ENCODE measurements at places on chromosomes 1 and 21. TPM values are rescaled to one million over a fixed set of nuclear protein-coding genes. Genes with fewer than 3 reads are reported as not detected.

- DNase-seq = no peak
Measured at GRCh38 chr21:44984428-44984791, 44.6 kb downstream of the SLX9 start.

GRCh38 chr1:116825720-116826438 lies 71.6 kb downstream of the CD2 start:
- DNase-seq = no peak

DNA sequence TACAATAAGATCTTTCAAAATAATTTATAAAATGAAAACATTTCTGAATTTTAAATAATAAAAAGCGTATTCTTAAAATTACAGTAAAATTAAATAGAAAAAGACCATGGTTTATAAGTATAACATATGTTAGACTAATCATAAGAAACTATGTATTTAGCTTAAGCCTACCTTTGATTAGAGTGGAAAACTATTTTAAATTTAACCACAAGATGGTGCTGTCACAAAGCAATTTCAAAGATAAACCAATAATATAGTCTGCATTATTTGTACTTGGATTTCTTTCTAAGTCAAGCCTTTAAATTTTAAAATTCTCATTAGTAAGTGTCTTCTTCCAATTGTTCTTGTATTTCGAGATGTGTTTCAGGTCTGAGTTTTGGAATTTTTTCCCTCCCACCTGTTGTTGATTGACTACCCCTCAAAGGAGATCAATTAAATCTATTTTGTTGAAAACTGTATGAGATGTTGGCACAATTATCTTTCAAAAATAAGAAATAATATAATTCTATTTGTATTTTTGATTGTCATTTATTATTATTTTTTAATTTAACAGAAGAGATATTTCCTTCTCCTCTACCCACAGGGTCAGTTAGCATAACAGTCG lies 459.8 kb downstream of the KCNT2 start:
- DNase-seq = no peak

DNA sequence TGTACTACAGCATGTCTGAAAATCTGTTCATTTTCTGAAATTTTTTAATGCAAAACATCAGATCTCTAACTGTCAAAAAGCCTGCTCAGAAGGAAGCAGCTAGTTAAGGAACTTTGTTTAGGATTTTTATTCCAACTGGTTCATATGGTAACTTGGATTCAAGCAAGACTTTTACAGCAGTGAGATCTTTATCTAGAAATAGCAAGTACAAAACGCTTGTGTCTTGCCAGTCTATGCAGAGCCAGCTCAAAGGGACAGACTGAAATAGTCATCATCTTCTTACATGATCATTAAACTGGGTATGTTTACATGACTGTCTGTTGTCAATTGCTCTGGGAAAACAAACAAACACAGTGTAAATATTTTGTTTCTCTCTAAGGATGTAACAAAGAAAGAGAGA lies 37.6 kb downstream of the DDAH1 start:
- no peak for DNase-seq

DNA sequence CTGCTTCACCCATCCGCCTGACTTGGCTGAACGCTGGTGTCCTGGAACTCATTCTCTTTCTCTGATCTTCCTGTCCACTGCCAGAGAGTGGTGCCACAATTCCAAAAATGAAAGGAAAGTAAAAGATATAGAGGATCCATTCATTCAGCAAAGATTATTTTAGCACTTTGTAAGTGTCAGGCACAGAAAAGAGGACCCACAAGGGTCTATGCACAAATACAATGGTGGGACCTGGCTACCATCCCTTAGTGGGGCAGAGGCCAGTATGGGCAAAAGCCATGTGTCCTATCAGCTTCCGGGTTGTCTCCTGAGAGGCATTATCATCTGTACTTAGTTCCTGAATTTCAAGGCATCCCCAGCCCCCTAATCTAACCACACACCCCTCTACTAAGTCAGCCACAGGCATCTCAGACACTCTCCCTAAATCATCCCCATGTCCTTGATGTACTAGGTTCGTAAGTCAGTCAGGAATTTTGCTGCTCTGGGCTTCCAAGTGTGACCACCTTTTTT lies 19.0 kb downstream of the SSR2 start:
- no peak for DNase-seq

- DNase-seq = no peak
Measured at GRCh38 chr1:11373895-11374747, 101.1 kb downstream of the UBIAD1 start.

DNA sequence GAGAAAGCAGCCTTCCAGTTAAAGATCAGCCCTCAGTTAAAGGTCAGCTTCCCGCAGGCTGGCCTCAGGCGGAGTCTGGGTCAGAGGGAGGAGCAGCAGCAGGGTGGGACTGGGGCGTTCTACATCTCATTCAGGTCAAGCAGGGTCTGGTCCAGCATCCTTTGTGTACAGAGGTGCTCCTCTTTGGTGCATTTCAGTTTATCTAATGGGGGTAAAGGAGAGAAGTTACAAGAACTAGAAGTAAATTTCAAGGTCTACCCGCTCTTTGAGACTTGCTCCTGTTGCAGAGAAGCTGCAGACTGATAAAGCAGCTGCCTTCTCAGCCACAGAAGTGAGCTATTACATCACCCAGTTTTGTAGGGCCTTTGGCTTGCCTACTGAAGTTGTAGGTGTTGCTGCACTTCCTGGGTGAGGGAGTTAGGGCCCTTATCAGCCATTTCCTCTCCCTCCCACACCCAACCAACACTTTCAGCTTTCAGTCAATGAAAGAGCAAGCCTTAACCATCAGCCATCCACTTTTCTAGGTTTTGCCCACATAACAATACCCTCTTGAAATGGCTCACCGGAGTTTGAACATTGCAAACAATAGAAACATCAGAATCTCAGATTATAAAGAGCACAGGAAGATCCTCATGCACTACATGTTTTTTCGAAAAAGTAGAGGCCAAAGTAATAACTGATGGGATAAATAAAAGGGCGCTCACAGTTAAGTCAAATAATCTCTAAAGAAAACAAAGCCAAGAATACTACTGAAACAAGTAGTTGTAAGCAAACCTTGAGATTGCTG lies 2.8 kb upstream of the NUP210L start:
- DNase-seq = no peak

Gene TMEM200B
- total RNA-seq = 0.92 TPM

DNA sequence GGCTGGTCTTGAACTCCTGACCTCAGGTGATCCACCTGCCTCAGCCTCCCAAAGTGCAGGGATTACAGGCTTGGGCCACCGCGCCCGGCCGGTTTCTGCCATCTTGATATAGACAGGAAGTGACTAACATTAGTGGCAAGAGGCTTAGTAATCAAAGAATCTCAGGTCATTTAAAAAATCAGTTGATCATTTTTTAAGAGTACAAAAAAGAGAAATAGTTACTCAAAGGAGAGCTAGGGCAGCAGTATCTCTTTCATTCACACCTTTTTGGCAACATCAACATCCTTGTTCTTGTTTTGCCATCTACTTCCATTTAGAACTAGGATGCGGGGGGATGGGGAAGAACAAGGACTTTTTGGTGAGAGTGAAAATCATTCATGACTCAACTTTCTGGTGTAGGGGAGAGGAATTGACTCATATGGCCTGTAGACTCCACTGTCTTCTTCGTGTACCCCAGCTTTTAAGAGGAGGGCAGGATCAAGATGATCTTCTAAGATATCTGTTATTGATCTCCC lies 8.8 kb downstream of the FCRLB start:
- no peak for DNase-seq

DNA sequence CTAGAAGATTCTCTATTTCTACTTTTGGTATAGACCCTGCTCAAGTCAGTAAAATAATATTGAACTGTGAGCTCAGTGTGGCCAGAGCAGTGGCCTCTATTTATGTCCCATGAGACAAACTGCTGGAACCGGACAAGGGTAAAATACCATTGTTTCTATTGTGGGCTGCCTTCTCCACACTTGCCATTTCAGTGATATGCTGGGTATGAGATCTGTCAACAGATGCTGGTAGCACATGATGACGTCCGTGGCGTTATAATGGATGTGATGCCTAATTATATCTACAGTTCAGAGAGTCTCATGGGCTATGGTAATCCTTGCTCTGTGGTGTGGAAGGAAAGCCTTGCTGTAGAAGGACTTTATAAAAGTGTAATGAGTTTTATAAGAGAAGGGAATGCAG lies 2.4 kb downstream of the ACTN2 start:
- DNase-seq = peak; percentile 80

Gene PPP1R12B
- 133 TPM for total RNA-seq

- DNase-seq = no peak
Measured at GRCh38 chr1:10628685-10629084, 153.9 kb downstream of the PEX14 start.

DNA sequence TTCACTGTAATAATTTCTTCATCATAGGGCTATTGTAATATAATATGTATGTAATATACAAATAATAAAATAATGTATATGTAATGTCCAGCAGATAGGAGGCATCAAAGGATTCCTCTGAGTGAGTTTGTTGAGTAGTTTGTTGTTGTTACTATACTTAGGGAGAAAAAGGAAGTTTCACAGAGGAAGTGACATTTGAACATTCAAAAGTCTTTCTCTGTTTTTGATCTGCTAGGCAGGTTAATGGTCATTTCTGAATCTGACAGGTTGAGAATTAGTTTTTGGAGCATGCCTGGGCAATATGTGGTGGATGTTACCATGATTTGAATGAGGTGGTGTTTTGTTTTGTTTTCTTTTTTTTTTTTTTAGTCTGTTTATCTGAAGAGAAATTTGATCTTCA lies 102.1 kb downstream of the NRDC start:
- no peak for DNase-seq

Gene BCL2L15
- not detected for total RNA-seq

Gene KCNA2
- 2.9 TPM for total RNA-seq

Gene HENMT1
- total RNA-seq = 2.5 TPM

GRCh38 chr1:201125019-201125418 lies 2.0 kb downstream of the ASCL5 start:
- no peak for DNase-seq

Gene KRTAP13-2
- not detected for total RNA-seq

GRCh38 chr1:56672579-56672978 lies 27.5 kb downstream of the PRKAA2 start:
- no peak for DNase-seq

Gene GJA9
- not detected for total RNA-seq

Gene TDRD5
- not detected for total RNA-seq

DNA sequence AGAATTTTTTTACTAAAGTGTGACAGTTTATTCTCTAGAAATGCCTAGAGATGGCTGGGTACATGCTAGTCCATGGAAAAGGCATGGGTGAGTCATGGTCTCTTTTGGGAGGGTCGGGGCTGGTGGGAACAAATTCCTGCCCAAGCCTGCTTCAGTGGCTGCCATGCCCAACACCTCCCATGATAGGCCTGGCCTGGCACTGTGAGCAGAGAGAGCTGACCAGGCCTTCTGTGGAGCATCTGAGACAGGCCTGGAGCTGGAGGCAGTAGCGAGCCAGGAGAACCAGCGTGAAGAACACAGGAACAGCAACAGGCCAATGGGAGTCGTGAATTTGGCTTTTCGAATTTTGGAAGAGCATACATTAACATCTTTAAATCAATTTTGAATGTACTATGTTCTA lies 209.2 kb downstream of the SDCCAG8 start:
- no peak for DNase-seq

DNA sequence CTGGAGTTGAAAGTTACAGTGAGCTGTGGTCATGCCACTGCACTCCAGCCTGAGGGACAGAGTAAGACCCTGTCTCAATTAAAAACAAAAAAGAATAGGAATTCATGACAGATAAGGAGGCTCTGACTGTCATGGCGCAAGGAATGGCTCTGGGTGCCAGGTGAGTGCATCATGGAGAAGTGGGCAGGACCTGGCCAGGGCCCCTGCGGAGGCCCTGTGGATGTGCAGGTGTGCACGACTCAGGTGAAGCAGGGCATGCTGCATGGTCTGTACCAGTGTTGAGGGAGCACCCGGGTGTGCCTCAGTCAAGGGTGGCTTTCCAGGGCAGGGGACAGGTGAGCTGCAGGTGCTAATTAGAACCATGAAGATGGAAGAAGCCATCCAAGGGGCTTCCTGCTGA lies 14.0 kb downstream of the SLC1A7 start:
- DNase-seq = no peak

GRCh38 chr1:54275349-54275748 lies 75.4 kb downstream of the MRPL37 start:
- DNase-seq = peak; percentile 40

Gene ADGRL2
- 9.7 TPM for total RNA-seq

- no peak for DNase-seq
Measured at GRCh38 chr1:183914276-183914675, 109.4 kb downstream of the RGL1 start.

- no peak for DNase-seq
Measured at GRCh38 chr1:71393301-71393700, 312.5 kb upstream of the ZRANB2 start.

DNA sequence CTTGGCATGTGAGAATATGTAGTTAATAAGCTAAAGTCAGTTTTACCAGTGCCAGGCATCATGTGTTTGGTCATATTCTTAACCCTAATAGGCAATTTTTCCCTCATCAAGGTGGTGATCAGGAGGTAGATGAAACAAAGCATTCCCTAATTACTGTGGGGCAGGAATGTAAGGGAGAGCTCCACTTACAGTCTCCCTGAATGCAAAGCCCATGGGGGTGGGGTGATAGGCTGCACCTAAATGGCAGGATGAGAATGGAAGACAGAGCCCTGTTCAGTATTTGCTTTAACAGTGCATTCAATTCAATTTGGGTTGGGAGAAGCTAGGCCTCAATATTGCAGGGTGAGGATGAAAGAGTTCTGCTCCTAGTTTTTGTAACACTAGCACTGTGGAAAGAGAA lies 23.4 kb downstream of the ZNF678 start:
- DNase-seq = no peak

DNA sequence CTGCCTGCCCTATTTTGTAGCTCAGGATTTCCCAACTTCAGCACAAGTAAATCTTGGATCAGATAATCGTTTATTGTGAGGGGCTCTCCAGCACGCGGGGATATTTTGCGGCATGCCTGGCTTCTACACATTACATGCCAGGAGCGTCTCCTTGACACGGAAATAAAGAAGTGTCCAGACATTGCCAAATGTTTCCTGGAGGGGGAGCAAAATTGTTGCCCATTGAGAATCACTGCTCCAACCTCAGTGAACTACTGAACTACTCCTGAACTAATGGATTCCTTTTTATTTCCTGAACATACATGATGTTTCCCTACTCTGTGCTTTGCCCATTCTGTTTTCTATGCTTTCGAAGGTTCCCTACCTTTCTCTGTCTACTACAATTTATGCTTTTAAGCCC lies 1359.1 kb upstream of the ADGRL2 start:
- no peak for DNase-seq

DNA sequence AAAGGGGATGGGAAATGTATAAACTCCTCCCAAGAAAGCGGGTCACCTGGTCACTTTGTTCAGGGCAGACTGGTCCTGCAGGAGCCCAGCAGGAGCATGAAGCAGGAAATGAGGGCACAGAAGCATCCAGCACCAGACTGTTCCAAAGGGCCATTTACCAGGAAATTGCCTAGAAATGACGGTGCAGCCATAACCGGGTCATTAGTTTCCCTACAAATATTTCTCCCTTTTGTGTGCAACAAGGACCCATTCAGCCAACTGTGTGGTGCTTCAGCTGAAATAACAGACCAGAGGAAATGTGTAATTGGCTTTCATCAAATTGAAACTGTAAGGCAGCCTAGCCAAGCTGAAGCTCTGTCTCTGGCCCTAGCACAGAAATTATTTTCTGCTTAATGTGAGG lies 7.6 kb upstream of the CTTNBP2NL start:
- DNase-seq = no peak

Gene THEM4
- total RNA-seq = 9.2 TPM

Gene LRRIQ3
- 0.52 TPM for total RNA-seq

GRCh38 chr1:93601686-93602085 lies 80.0 kb downstream of the BCAR3 start:
- no peak for DNase-seq

All from gastrocnemius medialis (tissue), 4 donors.